ENCODE measurements at places on chromosomes 13 and 19. TPM values are rescaled to one million over a fixed set of nuclear protein-coding genes. Genes with fewer than 3 reads are reported as not detected.

KIR3DL1 gene
- 34.7 TPM for total RNA-seq

MAST3 gene
- 84.5 TPM for total RNA-seq

IGFL1 gene
- total RNA-seq: not detected

OSCAR gene
- total RNA-seq: 2.3 TPM

SLC44A2 gene
- total RNA-seq: 306 TPM

CEACAM16 gene
- total RNA-seq: not detected

TUBB4A gene
- total RNA-seq: 1.8 TPM

DNA sequence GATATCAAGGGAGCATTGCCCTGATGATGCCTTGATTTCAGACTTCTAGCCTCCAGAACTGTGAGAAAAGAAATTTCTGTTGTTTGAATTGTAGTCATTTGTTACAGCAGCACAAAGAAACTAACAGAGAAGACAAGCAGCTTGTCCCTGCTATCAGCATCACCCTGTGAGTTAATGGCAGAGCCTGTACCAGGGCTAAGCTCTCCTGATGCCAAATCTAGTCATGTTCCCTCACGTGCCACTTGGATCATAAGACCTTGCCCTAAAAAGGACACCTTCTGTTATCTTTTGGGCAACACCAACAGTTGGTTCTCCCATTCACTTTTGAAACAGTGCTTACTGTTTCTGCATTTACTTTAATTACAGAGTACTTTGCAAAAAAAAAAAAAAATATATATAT, 14.8 kb downstream of the RCBTB2 start:
- no peak overlapping the region for H3K27ac ChIP-seq
- no peak for DNase-seq
- H3K4me3 ChIP-seq: no peak overlapping the region
- no peaks in the 10 kb centered on the region for H3K27me3 ChIP-seq

DNA sequence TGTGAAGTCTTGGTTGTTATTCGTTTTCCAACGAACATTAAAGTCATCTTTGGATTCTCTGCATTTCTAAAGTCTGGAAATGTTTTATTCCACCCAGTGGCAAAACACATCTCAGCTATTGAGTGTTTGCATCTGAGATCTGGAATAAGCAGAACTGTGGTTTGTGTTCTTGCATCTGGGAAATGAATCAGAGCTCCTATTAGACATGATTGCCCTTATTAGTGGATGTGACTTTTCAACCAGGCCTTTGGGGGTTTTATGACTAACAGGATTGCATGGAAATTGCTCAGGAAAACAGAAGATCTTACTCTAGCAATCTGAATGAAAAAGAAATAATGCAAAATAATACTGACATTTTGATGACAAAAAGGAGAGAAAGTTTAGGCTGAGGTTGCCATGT, 488.8 kb downstream of the IRS2 start:
- no peaks in the 10 kb centered on the region for H3K27me3 ChIP-seq
- H3K4me1 ChIP-seq: no peaks in the 10 kb centered on the region
- H3K4me3 ChIP-seq: no peak overlapping the region
- no peaks in the 10 kb centered on the region for H3K36me3 ChIP-seq
- H3K27ac ChIP-seq: no peak overlapping the region

DNA sequence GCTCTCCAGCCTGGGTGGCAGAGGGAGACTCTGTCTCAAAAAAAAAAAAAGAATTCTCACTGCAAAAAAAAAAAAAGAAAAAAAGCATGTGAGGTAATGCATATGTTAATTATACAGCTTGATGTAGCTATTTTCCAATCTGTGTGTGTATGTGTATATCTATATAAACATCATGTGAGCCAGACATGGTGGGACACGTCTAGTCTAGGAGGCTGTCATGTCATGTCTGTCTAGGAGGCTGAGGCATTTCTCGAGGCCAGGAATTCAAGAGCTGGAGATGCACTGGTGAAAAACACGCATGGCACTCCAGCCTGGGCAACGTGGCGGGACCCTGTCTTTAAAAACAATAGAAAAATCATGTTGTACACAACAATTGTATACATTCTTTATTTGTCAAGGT, 6.9 kb upstream of the SBK3 start:
- no peak overlapping the region for H3K27ac ChIP-seq
- H3K36me3 ChIP-seq: no peaks in the 10 kb centered on the region
- no peak overlapping the region for H3K4me3 ChIP-seq
- peaks cover 4% of the 10 kb centered on the region for H3K27me3 ChIP-seq
- DNase-seq: no peak
- no peaks in the 10 kb centered on the region for H3K4me1 ChIP-seq

- H3K4me1 ChIP-seq: no peaks in the 10 kb centered on the region
- no peak for DNase-seq
- H3K36me3 ChIP-seq: no peaks in the 10 kb centered on the region
Measured at GRCh38 chr13:59360108-59360507, 803.6 kb downstream of the DIAPH3 start.

- H3K4me3 ChIP-seq: no peak overlapping the region
- no peaks in the 10 kb centered on the region for H3K27me3 ChIP-seq
- no peaks in the 10 kb centered on the region for H3K36me3 ChIP-seq
- H3K27ac ChIP-seq: no peak overlapping the region
Measured at GRCh38 chr19:31772915-31773314, 423.7 kb upstream of the TSHZ3 start.

- H3K36me3 ChIP-seq: no peaks in the 10 kb centered on the region
- no peak overlapping the region for H3K4me3 ChIP-seq
- DNase-seq: no peak
- peaks cover 4% of the 10 kb centered on the region for H3K27me3 ChIP-seq
- no peaks in the 10 kb centered on the region for H3K4me1 ChIP-seq
Measured at GRCh38 chr19:30369833-30370232, 2.4 kb upstream of the ZNF536 start.

- no peaks in the 10 kb centered on the region for H3K27me3 ChIP-seq
- no peak overlapping the region for H3K4me3 ChIP-seq
- H3K27ac ChIP-seq: peak overlapping the region; percentile 100
- peaks cover 6% of the 10 kb centered on the region for H3K4me1 ChIP-seq
- H3K36me3 ChIP-seq: no peaks in the 10 kb centered on the region
- no peak for DNase-seq
Measured at GRCh38 chr13:33544308-33544707, 258.8 kb upstream of the STARD13 start.

DNA sequence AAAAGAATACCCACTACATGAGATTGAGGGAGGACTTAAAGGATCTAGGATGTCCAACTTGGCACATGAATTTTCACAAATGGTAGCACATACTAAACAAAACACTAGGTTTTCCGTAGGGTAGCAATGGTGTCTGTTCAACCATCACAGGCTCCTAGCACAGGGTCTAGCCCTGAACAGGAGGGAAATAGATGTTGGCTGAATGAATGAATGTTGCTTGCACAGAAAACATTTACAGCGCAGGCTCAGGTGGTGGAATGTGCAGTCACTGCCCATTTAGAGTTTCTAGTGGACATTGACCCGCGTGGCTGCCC, 1.9 kb upstream of the MYCBP2 start:
- DNase-seq: no peak
- H3K27ac ChIP-seq: peak overlapping the region; percentile 82
- H3K4me1 ChIP-seq: peaks cover 18% of the 10 kb centered on the region
- no peaks in the 10 kb centered on the region for H3K27me3 ChIP-seq
- H3K4me3 ChIP-seq: peak overlapping the region; percentile 88

DNA sequence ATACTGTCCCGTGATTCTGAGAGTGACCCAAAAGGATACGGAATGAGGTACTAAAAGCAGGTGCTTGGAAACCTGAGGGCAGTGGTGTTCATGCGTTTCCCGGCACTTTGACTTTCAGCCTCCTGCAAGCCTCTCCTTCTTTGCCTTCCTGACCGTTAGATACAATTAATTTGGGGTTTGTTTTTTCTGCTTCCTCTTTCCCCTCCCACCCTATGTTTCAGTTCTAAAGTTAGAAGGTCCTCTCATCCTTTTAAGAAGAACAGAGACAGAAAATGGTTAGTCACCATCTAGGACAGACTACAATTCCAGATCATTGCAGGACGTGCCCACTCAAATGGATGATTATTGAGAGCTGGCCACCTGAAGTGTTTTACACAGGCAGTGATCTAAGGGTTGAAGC, 1.8 kb upstream of the LILRB4 start:
- peaks cover 14% of the 10 kb centered on the region for H3K4me1 ChIP-seq
- H3K36me3 ChIP-seq: no peaks in the 10 kb centered on the region
- H3K27ac ChIP-seq: no peak overlapping the region
- H3K4me3 ChIP-seq: no peak overlapping the region

GRCh38 chr19:47391510-47392223, 27.7 kb downstream of the MEIS3 start:
- H3K36me3 ChIP-seq: no peaks in the 10 kb centered on the region
- no peaks in the 10 kb centered on the region for H3K27me3 ChIP-seq
- H3K4me3 ChIP-seq: no peak overlapping the region
- H3K27ac ChIP-seq: no peak overlapping the region
- DNase-seq: peak; percentile 83
- peaks cover 21% of the 10 kb centered on the region for H3K4me1 ChIP-seq
